Endothelial cell of umbilical vein (primary cell): ENCODE measurements at places on chromosomes 13 and 19. TPM values are rescaled to one million over a fixed set of nuclear protein-coding genes. Genes with fewer than 3 reads are reported as not detected.
A peak's percentile ranks its signal among the peaks of the same experiment; 100 is the strongest.

GRCh38 chr13:26847281-26847680, 86.7 kb upstream of the GPR12 start:
- DNase-seq, result no peak

Gene KCNC3
- total RNA-seq, result 0.76 and 0.91 TPM in 2 replicates

GRCh38 chr13:39481491-39481890, 121.5 kb downstream of the LHFPL6 start:
- no peak for DNase-seq

DNA sequence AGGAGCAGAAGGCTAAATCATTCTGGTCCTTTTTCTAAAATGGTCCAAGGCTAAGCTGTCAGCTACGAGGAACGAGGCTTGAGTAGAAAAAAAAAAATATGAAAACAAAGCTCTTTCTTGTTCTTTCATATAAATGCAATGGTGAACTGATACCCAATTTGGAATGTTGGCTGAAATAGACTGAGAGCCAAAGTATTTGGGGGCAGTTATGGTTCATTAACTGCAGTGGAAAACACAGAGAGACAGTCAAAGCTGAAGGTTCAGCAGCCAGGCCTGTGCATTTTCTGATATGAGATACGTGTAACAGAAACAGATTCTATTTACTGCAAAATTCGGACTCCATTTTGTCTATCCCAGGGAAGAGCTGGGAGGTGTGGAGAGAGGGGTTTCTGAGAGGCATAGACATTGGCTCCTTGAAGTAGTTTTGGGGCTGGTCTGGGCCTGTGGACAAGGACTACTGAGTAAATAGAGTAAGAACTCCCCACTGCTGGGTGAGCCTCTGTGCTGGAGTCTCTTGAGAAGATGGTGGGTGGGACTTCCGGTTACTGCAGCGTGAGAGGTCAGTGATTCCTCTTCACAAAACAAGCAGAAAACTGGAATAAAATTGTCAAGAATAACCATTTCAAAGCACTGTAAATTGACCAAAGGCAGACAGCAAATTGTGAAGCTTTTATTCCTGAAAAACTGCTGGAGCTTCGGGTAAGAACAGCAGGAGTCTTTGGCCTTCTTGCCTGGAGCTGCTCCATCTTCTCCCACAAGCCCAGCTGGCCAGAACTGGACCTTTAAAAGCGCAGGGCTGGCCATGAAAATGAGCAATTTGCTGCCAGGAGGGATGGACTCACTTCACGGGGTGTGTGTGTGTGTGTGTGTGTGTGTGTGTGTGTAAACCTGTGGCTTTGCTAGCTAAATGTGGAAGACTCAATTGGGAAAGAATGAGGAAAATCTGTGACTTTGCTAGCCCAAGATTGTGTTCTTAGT, 43.1 kb upstream of the CNMD start:
- DNase-seq, result no peak

DNA sequence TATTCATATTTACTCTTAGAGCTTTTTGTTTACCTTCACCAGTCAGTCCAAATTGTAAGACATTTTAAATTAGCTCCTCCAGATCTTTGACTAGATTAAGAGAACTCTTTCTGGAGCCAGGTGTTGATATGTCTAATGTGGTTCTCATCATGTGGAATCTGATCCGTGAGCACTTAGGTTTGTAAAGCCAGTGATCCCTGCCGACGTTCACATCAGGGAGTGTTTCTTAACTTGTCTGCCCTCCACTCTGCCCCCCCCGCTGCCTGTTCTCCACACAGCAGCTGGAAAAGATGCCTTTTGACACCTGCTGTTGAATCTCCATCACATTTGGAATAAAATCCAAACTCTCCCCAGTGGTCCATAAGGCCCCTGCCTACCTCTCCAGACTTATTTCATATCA, 17.7 kb downstream of the METTL21C start:
- DNase-seq, result no peak

GRCh38 chr13:25493931-25494640, 122.3 kb downstream of the ATP8A2 start:
- no peak for DNase-seq

Gene MEIS3
- 0.42 TPM in 1 of 2 replicates, not detected in the other for total RNA-seq

DNA sequence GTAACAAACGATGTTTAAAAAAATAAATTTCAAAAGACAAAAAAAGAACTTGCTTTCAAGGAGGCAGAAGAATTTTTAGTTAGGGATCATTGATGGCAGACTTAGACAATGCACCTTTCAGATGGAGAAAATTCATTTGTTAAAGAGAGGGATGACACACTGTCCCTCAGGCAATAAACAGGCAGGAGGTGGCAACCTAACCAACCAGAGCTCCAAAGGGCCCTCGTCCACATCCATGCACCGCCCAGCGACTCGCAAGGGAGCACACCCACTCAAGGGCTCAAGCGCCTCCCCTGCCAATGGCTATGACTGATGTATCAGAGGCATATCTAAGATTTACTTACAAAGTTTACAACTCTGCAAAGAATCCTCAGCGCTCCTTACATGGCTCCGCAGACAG, 81.9 kb downstream of the TUBGCP3 start:
- no peak for DNase-seq

Gene SMAD9
- total RNA-seq, result 4.2 and 4.5 TPM in 2 replicates

DNA sequence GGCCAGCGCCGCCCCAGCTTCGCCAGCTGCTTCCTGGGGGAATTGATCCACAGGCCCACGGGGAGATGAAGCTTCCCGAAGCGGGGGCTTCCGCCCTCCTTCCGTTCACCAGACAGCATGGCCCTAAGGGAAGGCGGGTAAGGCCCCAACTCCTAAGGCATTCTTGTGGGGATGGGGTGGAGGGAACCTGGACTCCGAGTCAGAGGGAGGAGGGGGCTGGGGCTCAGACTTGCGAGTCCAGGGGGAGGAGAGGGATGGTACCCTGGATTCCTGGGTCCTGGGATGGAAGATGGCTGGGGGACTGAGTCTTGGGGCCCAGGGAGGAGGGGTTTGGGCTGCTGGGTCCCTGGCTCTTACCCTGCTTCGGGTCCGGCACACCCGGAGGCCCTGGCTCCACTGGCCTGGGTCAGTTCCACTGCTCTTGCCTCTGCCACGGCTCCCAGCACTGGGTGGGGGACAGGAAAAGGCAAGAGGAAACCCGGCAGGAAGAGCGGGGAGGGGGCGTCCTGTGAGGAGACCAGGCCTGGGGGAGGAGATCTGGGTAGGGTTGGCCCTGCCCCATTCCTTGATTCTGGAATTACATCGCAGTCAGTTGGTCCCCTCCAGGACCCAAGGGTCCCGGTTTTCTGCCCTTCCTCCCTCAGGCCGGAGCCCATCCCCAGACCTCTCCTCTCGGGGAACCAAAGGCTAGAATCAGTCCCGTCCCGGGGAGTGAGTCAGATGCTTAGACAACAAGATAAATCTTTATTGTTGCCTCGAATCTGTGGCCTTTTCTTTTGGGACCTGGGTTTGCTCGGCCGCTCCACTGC, at the start of gene RASIP1:
TSS of gene RASIP1 (minus strand) at position 447 of the 809 bp plus-strand sequence. CDS start at position 119, 328 bp downstream.
- DNase-seq, result peak; percentile 66

GRCh38 chr19:42255766-42256745, 1.1 kb upstream of the ERF start:
- DNase-seq, result peak; percentile 63

DNA sequence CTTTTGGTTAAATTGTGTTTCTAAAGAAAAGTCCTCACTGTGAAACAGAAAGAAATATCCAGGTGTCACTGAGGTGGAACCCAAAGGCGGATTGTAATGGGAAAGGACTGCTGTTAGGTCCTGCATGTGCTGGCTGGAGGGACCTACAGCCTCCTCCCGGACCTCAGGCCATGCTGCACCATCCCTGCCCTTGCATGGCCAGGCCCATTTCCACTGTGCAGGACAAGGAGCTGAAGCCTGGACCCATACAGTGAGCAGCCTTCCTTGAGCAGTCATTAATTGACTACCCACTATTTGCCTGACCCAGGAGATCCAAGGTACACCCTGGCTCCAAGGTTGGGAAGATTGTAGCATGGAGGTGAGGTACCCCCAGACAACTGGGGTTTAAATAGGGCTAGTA, 17.6 kb downstream of the VSTM2B start:
- DNase-seq, result no peak

DNA sequence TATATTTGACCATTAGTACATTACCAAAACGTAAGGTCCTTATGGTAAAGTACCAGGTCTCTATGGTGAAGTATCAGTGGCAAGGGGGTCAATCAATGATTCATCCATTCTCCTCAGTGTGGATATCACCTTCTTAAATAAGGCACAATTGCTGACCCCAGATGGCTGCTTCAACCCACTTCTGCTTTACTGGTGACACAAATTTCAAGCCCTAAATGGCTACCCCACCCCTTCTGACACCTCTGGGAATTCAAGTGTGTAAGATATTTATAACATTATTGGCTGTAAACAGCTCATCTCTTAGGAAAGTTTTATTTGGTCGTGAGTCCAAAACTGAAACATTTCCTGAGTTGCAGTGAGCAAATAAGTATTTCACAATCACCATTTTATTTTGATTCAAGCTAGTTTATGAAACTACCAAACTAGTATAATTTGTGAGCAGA, 7.9 kb upstream of the WBP4 start:
- no peak for DNase-seq

DNA sequence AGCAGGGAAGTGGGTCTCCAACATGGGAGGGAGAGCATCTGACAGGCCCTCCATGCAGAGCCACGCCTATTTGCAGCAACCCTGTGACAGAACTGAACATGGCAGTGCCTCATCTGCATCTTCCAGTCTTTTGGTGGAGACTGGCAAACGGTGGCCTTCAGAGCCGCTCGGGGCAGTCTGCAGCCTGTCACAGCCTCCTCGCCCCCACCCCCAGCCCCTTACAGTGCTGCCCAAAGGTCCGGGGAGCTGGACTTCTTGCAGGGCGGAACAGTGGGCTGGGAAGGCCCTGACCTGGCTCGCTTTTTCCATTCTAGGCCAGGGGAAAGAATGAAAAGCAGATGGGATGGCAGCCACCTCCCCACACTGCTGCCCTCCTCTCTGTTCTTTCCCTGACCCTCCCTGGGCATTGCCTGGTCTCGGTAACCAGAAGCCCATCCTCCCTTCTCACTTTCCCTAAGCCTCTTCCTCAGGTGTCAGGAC, 2.7 kb downstream of the CALM3 start:
- DNase-seq, result no peak

GRCh38 chr13:97999653-98000052, 46.2 kb downstream of the IPO5 start:
- DNase-seq, result no peak
